ENCODE measurements at places on chromosomes 6 and 20. TPM values are rescaled to one million over a fixed set of nuclear protein-coding genes. Genes with fewer than 3 reads are reported as not detected.

The HLA-DQB1 gene
- polyA plus RNA-seq: not detected

The SMOC2 gene
- polyA plus RNA-seq: not detected

The ADISSP gene
- polyA plus RNA-seq: 29.2 TPM

The PSORS1C1 gene
- polyA plus RNA-seq: 0.94 TPM

The FAM229B gene
- 55.9 TPM for polyA plus RNA-seq

The RIMS1 gene
- 0.91 TPM for polyA plus RNA-seq

The CTAGE9 gene
- not detected for polyA plus RNA-seq

The SLC2A10 gene
- 35.5 TPM for polyA plus RNA-seq

The BAG2 gene
- polyA plus RNA-seq: 43.4 TPM

The CLPSL2 gene
- polyA plus RNA-seq: not detected

The LGSN gene
- polyA plus RNA-seq: not detected

The BPIFB2 gene
- polyA plus RNA-seq: not detected

The TUBB2B gene
- 6.1 TPM for polyA plus RNA-seq

The GFRAL gene
- polyA plus RNA-seq: not detected

The GSTA2 gene
- polyA plus RNA-seq: not detected

The TENT5A gene
- polyA plus RNA-seq: 10.0 TPM

The HNF4A gene
- not detected for polyA plus RNA-seq

The SPATA25 gene
- polyA plus RNA-seq: 0.50 TPM

The SYCP2 gene
- 0.24 TPM for polyA plus RNA-seq

The SLC35D3 gene
- polyA plus RNA-seq: not detected

The TP53RK gene
- 13.3 TPM for polyA plus RNA-seq

The PTCRA gene
- not detected for polyA plus RNA-seq

Measured in AG04450 (cell line).